Stimulated activated CD4-positive, alpha-beta T cell treated with anti-CD3 and anti-CD28 coated beads, Interleukin-4, amount 100 ng/mL, for 24 hours (primary cell): ENCODE measurements at places on chromosomes 1 and 21.

GRCh38 chr1:107533436-107533835, 392.6 kb downstream of the NTNG1 start:
- DNase-seq, result no peak

- DNase-seq, result no peak
Measured at GRCh38 chr1:223330466-223330865, 33.5 kb downstream of the SUSD4 start.

DNA sequence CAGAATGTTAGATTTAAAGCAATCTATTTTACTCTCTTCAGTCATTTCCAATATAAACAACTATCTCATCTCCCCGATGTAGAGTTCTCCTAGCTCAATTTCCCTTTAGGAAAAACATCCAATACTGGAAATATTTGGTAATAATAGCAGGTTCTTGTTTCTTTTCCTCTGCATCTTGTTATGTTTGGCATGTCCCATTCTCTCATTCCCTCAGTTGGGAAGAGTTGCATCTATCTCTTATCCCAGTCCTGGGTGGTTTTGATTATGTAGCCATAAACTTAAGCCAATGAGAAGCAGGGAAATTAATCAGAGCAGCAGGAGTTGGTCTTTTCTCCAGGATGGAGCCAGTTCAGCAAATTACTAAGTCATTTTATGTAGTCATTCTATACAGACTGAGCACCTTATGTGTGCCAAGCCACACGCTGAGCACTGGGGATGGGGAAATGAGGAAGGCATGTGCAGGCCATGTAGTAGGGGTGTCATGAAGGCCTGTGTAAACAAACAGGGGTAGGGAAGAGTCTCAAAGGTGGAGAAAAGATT, 418.2 kb upstream of the NFIA start:
- DNase-seq, result no peak

GRCh38 chr1:76390456-76390855, 315.9 kb downstream of the ST6GALNAC3 start:
- no peak for DNase-seq

GRCh38 chr1:244444854-244445253, 6.9 kb downstream of the ADSS2 start:
- no peak for DNase-seq

DNA sequence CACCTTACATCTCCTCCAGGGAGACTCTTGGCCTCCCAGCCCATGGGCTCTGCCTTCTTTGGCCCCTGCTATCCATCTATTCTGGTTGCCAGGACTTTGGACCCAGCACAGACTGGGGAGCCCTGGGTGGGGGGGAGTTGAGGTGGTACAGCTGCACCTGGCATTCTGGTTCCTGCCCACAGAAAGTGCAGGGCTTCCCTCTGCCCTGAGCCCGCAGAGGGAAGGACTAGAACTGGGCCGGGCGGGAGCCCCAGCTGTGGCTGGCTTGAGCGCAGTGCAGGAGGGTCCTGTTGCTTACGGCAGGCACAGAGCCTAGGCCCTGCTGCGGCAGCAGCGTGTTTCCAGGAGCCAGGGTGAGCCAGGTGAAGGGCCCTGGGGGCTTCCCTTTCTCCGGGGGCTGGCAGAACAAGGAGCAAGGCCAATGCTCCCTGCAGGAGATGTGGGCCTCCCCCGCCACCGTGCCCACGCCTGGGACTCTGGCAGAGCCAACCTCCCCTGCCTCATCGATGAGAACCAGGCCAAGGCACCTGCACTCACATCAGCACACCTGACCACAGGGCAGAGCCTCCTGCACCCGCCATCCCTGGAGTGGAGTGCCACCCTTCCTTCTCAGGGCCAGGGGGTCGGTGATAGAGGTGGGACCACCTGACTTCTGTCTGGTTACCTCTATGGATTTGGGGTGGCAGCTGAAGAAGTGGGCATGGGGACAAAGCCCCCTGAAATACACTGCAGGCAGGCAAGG, 16.1 kb downstream of the PARS2 start:
- no peak for DNase-seq

DNA sequence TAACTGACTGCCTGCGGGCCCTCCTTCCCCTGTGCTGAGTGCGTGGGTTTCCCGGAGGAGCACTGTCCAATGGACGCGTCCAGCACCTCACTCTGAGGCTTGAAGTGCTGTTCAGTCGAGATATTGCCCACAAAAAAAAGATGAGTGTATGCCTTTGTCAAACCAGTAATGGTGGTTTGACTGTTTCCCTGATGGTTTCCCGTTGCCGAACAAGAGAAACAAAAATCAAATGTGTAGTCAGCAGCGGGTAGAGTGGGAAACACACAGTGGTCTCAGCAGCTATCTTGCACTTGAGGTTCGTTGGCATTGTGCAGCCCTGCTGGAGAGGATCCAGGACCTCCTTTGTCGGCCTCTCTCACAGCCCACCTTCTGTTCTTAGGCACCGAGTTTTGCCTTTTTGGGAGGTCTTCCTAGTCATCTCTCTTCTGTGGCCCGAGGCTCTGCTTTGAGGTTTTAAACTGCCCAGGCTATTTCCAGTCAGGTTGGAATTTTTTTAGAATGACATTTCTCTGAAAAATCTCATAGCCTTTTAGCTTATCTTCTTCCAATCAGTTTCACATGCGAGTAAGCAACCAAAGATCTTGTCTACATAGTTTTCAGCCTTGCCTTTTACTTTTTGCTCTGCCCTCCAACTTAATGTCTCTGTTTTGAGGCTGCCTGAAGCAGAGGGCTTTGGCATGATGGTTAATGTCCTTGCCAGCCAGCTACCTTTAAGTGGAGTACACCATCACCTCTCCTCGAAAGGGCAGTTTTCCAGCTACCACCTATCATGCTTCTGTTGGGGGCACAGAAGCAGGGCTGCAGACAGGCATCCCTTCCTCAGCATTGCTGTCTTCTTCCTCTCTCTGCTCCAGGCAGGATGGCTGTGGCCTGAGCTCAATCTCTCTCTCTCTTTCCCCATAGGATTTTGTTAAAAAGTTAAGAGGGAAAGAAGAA, 132.3 kb downstream of the URB2 start:
- no peak for DNase-seq

GRCh38 chr1:4467241-4467640, 187.2 kb upstream of the AJAP1 start:
- no peak for DNase-seq

GRCh38 chr21:15552914-15553494, 176.8 kb upstream of the USP25 start:
- DNase-seq, result no peak

- no peak for DNase-seq
Measured at GRCh38 chr1:111249960-111250359, 22.4 kb downstream of the CHI3L2 start.

DNA sequence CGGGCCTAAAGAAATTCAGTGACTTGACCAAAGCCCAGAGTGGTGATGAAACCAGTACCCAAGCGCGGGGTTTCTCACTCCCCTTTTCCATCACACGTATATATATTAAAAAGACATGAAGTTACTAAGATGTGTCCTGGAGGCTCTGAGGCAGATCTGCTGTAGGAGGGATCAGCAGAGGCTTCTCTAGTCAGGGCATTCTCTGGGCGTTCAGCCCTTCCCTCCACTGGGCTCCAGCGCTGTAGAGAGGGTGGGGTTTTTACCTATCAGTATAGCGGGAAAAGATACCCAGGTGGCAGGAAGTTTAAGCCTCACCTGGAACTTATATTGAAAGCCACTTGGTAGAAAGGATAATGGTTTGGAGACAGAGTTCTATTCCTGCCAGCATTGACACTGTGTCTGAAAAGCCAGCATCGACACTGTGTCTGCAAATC, 862 bp upstream of the PLEKHO1 start:
- DNase-seq, result no peak

DNA sequence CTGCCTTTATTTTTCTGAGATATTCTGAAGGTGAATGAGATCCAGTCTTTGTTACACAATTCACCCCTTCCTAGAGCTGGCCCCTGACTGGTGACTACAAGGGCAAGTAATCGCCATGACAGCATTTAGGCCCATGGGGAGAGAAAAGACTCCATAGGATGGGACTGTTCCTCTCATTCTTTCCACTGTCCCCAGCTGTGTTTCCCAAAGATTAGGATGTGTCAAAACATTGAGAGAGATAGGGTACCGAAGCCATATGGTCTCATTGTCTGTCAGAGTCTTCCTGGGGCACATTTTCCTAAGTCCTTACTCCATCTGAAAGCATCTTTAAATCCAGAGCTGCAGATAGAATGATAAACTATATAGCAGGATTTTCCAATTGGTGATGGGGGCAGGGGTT, 423.5 kb downstream of the OMA1 start:
- DNase-seq, result no peak

GRCh38 chr1:152811050-152811449, 721 bp upstream of the LCE1B start:
- DNase-seq, result no peak
